ENCODE measurements at places on chromosomes 12 and 14. TPM values are rescaled to one million over a fixed set of nuclear protein-coding genes. Genes with fewer than 3 reads are reported as not detected.

The LRTM2 gene
- polyA plus RNA-seq = 0.44 TPM

The ACSS3 gene
- 19.6 TPM for polyA plus RNA-seq

The EMC9 gene
- 14.9 TPM for polyA plus RNA-seq

DNA sequence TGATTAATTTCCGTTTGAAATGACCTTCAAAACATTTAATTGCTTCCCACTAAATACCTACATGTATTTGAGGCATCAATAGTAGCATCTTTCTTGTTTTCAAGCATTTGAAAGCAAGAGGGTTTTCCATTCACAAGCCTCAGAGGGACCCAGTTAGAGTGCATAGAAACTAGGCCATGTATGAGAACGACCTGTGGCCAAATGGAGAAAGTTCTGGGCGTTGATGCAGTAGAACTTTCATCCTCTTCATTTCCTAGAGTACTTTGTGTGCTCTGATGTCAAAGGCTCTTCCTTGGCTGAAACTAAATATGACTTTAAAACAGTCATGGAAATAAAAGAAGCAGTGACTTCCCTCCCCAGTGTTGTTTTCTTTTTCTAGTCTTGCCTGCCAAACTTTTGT is 944 bp upstream of the DHRS7 start:
- no peak for DNase-seq

The VRK1 gene
- 26.6 TPM for polyA plus RNA-seq

The PTCSC3 gene
- 1.0 TPM for polyA plus RNA-seq

DNA sequence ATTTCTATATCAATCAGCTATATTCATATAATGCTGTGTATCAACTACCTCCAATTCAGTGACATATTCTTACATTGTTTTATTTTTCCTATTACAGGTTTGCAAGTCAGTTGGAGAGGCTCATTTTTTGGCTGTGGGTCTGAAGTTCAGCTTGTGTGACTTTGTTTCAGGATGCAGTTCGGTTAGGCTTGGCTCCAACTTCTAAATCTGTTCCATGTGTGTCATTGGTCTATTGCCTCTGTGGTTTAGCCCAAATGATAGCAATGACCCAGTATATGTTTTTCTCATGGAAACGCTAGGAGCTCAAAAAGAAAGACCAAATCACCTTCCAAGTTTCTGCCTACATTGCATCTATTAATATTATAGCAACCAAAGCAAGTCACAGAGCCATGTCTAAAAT is 848.6 kb upstream of the LRFN5 start:
- DNase-seq = no peak

The GPR84 gene
- polyA plus RNA-seq = not detected

The EPYC gene
- polyA plus RNA-seq = not detected

- no peak for DNase-seq
Measured at GRCh38 chr14:69501423-69501838, 16.9 kb downstream of the PLEKHD1 start.

DNA sequence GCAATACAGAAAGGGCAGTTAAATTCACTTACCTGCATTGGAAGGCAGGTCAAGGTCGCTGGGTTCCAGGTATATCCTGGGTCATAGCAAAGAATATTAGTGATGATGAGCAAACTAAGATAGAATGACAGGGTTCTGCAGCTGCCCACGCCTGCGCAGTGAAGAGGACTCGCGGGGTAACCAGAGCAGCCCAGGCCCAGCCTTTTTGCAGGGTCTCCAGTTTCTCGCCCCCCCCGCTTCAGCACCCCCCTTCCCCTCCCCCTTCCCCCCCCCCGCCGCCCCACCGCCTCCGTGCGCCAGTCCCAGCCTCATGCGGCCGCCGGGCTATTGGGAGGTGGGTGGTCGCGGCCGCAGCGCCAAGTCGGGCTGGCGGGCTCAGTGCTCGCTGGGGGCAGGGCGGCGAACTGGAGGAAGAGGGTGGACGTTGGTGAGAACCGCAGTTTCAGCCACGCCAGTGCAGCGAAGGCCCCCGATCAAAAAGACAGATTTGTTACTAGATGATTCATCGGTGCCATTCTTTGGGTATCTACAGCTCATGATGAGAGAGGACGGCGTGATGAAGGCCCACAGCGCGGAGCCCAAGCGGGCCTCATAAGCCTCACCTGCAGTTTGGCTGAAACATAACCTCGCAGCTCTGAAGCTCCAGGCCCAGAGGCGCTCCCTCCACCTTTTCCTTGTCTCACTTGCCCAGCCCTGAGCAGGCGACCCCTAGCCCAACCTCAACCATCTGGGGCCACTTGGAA is 20.2 kb downstream of the SLC2A3 start:
- no peak for DNase-seq

DNA sequence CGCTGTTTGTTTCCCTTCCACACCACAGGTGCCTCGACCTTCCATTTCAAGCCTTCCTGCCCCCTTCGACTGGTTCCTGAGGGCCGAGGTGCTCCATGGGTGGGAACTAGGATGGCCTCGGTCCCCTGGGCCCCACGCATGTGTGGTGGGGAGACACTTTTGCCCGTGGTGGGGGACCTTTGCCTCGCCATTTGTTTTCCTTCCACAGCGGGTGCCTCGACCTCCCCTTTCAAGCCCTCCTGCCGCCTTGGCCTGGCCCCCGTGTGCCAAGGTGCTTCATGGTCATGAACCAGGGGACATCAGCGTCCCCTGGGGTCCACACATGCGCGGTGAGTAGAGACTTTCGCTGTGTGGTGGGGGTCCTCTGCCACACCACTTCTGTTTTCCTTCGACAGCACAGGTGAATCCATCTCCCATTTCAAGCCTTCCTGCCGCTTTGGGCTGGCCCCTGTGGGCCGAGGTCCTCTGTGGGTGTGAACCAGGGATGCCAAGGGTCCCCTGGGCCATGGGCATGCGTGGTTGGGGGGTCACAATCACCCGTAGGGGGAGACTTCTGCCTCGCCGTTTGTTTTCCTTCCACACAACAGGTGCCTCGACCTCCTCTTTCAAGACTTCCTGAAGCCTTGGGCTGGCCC is 364.4 kb downstream of the ALG10 start:
- DNase-seq = no peak

GRCh38 chr14:89787525-89787924 is 167.0 kb downstream of the EFCAB11 start:
- DNase-seq = no peak

The BRI3BP gene
- polyA plus RNA-seq = 11.4 TPM

The KRT86 gene
- polyA plus RNA-seq = not detected

DNA sequence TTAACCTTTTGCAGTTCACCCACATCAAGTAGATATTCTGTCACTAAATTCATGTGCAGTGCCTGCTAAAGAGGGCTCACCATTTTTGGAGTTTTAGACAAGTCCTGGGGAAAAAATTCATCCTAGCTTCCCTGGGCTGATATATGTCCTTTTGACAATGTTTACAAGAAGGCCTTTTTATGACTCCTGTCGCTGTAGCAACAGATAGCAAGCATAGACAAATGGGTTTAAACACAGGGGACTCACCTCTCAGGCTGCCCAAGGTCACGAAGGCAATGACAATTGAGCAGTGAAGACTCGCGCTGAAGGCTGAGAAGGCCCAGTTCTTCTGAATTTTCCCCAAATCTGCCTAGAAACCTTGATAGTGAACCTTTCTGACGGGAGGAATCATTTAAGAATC is 150.7 kb upstream of the CPM start:
- DNase-seq = no peak

The TSPAN19 gene
- polyA plus RNA-seq = 1.2 TPM

DNA sequence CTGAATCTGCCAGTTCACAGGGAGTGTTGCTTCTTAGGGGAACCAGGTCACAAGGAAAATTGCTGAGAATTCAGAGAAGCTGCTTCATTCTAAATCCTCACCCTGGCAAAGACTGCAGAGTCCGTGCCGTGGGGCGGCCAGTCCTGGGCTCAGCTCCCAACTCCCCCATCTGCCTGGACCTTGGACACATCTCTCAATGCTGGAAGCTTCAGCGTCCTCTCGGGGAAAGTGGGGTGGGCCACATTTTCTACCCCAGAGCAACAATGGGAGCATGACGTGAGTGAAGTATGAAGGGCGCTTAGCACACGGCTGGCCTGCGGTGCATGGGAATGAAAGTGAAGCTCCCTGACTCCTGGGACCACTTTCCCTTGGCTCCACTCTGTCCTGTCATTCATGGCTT is 31.2 kb downstream of the HVCN1 start:
- DNase-seq = no peak

The PTPN6 gene
- 22.4 TPM for polyA plus RNA-seq

The GPR33 gene
- polyA plus RNA-seq = not detected

The CCDC63 gene
- polyA plus RNA-seq = not detected

The BEGAIN gene
- polyA plus RNA-seq = 2.0 TPM

The TMEM132D gene
- 1.3 TPM for polyA plus RNA-seq

GRCh38 chr12:56951582-56952339 is 5.6 kb downstream of the RDH16 start:
- no peak for DNase-seq

GRCh38 chr12:48356041-48356768 is 5.5 kb upstream of the ZNF641 start:
- no peak for DNase-seq

GRCh38 chr12:80422550-80422949 is 21.5 kb upstream of the PTPRQ start:
- DNase-seq = no peak

GRCh38 chr14:77843651-77844050 is 43.7 kb downstream of the ADCK1 start:
- DNase-seq = no peak

GRCh38 chr14:104081951-104082464 is 3.5 kb upstream of the ASPG start:
- DNase-seq = no peak

- no peak for DNase-seq
Measured at GRCh38 chr14:104171029-104171697, 32.8 kb downstream of the KIF26A start.

GRCh38 chr14:42806909-42807315 is 1200.2 kb downstream of the LRFN5 start:
- DNase-seq = no peak

The GALNT9 gene
- 8.8 TPM for polyA plus RNA-seq

- no peak for DNase-seq
Measured at GRCh38 chr12:107108995-107109508, 15.7 kb upstream of the CRY1 start.

- no peak for DNase-seq
Measured at GRCh38 chr12:45681465-45681864, 48.0 kb upstream of the ARID2 start.

- DNase-seq = no peak
Measured at GRCh38 chr12:97560786-97561618, 98.4 kb downstream of the RMST start.

The PTPRQ gene
- polyA plus RNA-seq = 16.3 TPM

The TDRD9 gene
- polyA plus RNA-seq = 3.9 TPM

The DHRS7 gene
- polyA plus RNA-seq = 85.8 TPM

DNA sequence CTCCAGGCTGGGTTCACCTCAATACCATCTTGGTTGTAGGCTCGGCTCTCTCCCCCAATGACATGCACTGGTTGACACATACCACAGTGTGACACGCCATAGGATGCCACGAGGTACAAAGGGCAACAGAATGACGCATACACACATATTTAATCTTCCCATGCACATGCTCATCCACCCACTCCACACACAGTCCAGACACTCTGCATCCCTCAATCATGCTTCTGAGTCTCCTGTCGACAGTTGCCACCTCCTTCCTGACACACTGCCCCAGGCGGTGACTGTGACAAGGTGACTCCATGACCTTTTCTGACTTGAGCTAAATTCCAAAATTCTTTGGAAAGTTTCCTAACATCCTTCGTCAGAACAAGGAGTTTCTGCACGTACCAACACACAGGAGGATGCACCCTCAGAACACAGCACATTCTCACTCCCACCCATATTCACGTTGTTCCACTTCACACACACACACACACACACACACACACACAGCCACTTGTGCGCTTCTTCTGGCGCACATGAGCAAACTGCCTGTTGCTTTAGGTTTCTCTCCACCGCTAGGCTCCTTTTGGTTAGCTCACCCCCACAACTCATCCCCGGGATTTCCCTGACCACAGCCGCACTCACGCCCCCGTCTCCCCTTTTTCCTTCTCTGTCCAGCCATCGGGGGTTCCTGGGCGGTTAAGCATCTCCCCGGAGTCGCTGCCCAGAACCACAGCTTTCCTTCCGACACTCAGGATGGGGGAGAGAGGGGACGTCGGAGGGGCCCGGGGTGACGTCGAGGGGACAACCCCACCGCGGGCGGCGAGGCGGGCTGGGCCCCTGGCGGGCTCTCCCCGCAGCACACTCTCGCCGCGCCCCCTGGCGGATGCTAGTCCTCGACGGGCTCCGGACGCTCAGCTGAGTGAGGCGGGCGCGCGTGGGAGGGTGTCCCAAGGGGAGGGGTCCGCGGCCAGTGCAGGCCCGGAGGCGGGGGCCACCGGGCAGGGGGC is 536 bp upstream of the WNT1 start:
- no peak for DNase-seq

GRCh38 chr12:118064608-118065007 is 3.6 kb upstream of the WSB2 start:
- DNase-seq = no peak

The CCDC91 gene
- 32.1 TPM for polyA plus RNA-seq

- no peak for DNase-seq
Measured at GRCh38 chr12:6970096-6970527, 352 bp downstream of the PHB2 start.

DNA sequence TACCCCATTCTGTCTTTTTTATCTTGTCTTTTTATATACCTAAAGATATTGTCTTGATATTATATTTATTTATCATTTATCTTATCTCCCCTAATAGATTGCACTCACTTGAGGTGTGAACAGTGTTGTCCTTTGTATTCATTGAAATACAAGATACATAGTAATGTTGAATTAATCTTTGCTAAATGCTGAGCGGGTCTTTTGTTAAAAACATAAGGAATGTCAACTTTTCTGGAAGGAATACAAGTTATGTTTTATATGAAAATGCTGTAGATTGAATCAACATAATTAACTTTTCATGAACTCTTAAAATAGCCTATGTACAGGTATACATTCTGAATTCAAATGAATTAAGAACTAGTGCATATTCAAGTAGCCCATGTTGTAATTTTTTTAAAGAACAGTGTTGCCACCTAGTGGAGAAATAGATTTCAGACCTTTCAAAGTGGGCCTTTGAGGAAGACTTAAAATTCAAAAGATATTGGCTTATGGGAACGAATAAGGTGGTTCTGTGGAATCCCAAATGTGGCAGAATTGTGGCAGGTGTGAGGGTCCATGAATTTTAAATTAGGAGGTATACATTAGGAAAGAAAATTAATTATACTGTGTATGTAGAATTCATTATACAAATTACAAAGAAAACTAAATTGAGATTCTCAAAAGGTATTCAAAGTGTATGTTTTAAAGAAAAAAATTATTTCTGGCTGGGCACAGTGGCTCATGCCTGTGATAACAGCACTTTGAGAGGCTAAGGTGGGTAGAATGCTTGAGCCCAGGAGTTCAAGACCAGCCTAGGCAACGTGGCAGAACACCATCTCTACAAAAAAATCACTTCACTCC is 19.1 kb downstream of the BBOF1 start:
- DNase-seq = peak; percentile 44

The SCFD1 gene
- 86.8 TPM for polyA plus RNA-seq

GRCh38 chr12:130242506-130242905 is 80.2 kb downstream of the FZD10 start:
- no peak for DNase-seq

DNA sequence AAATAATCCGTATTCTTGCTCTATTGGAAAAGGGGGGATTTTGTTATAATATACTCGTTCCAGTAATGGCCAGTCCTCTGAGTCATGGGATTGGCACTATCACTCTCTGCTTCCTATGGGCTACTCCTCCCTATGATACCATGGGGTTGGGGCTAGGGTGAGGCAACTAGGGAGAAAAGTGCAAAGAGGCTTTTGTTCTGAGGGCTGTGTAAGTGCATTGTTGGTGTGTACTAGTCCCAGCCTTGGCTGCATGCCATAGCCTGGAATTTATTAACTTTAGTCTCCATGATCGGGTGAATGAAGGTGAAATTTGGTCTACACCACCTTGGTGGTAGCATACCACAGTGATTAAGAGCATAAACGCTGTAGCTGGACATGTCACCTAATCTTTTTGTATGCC is 247.6 kb downstream of the RPAP3 start:
- no peak for DNase-seq
